Esophagus muscularis mucosa (tissue), 4 donors: ENCODE measurements at places on chromosomes 1 and 21.

GRCh38 chr1:20184997-20185833 is 681 bp upstream of the UBXN10 start:
- no peak for DNase-seq

- peak; percentile 29 for DNase-seq
These were observed 151.6 kb downstream of the CNIH3 start for GRCh38 chr1:224767676-224768075.

GRCh38 chr1:103496014-103496635 is 29.4 kb upstream of the RNPC3 start:
- no peak for DNase-seq

DNA sequence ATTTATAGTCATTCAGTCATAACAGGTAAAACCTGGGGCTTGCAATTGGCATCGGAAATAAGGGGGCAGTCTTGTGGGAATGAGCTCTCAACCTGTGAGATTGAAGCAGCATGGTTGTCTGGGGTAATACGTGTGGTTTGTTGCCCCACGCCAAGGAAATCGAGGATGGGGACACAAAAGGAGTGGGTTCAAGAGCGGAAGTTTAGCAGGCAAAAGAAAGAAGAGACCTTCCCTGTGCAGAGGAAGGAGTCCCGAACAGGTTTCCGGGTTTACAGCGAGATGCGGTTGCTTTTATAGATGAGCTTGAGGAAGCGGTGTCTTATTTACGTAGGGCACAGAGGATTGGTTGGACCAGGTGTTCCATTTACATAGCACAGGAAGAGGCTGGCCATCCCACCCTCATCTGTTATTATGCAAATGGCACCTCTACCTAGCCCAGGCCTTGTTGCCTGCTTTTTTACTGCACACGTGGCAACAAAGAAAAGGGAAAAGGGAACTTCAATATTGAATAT is 37.3 kb downstream of the IFNAR1 start:
- peak; percentile 91 for DNase-seq

- no peak for DNase-seq
These were observed 65.8 kb downstream of the TRIM11 start for GRCh38 chr1:228340686-228341449.

DNA sequence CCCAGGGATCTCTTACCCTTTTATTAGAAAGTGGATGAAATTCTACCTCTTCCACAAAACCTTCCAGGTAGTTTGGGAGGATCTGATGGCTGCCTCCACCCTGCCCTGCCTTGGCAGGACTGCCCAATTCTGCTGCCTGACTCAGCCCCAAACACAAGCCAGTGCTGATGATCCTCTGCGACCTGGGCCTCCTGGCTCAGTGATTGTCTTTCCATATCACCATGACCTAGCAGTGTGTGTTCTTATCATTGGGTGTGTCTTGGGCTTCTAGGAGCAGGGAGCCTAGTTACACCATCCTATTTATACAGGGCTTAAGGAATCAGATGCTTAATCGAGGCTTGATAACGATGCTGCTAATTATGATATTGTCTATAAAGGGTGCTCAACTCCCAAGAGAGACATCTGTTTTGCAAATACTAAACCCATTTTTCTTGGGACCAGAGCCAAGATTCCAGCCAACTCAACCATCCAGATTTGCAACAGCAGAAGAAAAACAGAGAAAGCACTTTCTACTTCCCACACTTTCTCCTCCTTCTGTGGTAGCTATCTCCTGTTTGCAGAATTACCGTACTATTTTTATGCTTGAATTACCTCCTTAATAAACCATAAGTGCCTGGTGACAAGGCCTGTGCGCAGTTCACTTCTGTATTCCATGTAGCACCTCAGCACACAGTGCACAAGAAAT is 36.5 kb upstream of the KIF21B start:
- no peak for DNase-seq

DNA sequence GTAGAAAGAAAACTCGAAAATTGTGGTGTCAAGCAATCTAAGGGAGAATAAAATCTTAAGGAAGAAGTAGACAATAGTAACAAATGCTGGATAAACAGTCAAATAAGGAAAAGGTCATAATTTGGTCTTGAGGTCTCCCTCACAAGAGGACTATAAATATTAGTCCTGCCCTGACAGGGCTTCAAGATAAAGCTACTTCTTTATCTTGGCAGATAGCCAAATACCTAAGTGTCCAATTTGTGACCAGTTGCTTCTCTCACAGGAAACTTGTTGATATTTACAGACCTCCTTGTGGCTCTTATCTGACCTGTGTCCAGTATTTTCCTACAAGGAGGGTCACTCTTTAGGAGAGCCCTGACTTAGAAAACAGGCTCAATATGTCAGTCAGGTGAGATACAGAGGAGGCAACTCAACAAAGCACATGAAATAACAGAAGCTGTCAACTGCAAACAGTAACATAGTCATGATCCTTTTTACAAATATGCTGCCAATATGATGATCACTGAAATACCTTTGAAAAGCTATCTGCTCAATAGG is 88.8 kb downstream of the TNNI3K start:
- DNase-seq = no peak

DNA sequence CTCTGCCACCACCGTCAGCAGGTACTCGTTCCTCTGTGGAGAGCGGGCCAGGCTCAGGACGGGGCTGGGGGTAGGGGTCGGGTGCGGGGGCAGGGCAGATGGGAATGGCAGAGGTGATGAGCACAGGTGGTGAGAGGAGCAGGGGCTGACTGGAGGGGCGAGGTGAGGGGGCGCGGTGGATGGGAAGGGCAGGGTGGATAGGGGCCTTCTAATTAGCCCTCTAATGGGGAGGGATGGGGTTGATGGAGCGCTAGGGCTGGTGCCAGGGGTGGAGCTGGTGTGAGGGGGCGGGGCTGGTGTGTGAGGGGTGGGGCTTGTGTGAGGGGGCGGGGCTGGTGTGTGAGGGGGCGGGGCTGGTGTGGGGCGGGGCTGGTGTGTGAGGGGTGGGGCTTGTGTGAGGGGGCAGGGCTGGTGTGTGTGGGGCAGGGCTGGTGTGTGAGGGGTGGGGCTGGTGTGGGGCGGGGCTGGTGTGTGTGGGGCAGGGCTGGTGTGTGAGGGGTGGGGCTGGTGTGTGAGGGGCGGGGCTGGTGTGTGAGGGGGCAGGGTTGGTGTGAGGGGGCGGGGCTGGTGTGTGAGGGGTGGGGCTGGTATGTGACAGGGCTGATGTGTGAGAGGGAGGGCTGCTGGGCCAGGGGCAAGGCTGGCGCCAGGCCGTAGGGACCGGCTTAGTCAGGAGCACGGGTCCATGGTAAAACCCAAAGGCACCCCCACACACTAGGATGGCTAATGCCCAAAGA is 5.9 kb downstream of the KRTAP10-1 start:
- no peak for DNase-seq
